Activated CD4-positive, CD25-positive, alpha-beta regulatory T cell treated with anti-CD3 and anti-CD28 coated beads, Interleukin-2, amount 50 U/mL, for 16 hours (primary cell): ENCODE measurements at places on chromosomes 13 and 19.

DNA sequence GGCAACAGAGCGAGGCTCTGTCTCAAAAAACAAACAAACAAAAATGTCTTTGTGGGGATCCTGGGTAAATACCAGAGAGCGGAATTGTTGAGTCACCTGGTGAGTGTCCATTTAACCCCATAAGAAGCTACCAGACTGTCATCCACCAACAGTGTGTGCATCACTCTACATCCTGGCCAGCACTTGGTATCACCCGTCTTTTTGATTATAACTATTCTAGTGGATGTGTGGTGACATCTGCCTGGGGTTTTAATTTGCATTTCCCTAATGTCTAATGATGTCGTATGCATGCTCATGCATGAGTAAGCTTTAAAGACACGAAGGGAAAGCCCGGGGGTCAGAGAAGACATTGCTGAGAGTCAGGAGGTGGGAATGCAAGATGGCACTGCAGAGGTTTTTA, 126.7 kb upstream of the MRI1 start:
- DNase-seq: no peak

DNA sequence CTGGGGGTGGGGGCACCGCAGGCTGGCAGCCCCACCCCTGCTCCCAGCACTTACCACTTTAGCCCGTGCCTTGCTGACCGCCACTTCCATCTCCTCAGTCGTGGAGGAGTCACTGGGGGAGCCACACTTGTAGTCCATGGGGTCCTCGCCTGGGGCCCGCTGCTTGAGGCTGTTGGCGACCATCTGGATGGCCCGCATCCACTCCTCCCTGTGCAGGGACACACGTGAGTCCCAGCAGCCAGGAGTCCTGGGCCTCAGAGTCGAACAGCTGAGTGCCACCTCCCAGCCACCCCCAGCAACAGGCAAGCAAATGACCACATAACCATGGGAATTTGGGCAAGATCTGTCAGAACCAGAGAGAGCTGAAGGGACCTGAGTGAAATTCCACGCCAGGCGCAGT, 16.0 kb upstream of the CCNP start:
- DNase-seq: no peak

GRCh38 chr13:36673838-36674326, at the start of gene SERTM1:
TSS of gene SERTM1 (plus strand) at chr13:36674020. CDS start at chr13:36695079, 21,059 bp downstream.
- no peak for DNase-seq

- DNase-seq: no peak
Measured at GRCh38 chr13:39039041-39039440, 785 bp downstream of the NHLRC3 start.

GRCh38 chr13:40179445-40180281, 486.8 kb downstream of the FOXO1 start:
- no peak for DNase-seq

- DNase-seq: no peak
Measured at GRCh38 chr13:44373601-44374347, at the start of gene SERP2. TSS of gene SERP2 (plus strand) at chr13:44373824. CDS start at chr13:44374026, 202 bp downstream.

DNA sequence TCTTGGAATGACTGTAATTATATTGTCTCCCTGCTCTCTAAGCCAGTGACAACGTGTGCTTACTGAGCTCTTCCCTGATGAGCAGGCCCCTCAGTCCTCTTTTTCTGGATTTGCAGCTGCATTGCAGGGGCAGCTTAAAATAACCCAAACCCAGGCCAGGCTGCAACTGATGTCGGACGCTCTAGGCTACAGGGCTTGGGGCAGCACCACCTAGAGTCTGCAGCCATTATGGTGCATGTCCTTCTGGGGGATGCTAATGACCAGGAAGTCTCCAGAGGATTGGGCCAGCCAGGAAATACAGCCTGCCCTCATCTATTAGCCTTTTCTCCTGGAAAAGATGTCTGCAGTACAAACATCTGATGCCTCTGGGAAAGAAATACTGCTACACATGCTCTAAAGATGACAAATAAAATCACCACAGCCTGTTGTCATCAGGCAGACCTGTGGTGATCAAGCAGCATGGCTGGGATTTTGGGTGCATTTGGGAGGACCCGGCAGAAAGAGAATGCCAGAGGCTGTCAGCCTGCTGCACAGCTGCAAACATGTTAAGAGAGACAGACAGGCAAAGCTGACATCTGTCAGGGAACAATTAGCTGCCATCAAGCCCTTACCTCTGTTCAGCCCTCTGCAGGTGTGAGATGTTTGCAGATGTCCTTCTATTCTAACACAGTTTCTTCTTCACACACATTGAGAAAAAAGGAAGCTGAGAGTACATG, 51.8 kb downstream of the CCDC70 start:
- no peak for DNase-seq

GRCh38 chr19:55354698-55355212, at the start of gene COX6B2:
TSS of gene COX6B2 (minus strand) at chr19:55354719. CDS start at chr19:55354521, 198 bp downstream.
- no peak for DNase-seq

DNA sequence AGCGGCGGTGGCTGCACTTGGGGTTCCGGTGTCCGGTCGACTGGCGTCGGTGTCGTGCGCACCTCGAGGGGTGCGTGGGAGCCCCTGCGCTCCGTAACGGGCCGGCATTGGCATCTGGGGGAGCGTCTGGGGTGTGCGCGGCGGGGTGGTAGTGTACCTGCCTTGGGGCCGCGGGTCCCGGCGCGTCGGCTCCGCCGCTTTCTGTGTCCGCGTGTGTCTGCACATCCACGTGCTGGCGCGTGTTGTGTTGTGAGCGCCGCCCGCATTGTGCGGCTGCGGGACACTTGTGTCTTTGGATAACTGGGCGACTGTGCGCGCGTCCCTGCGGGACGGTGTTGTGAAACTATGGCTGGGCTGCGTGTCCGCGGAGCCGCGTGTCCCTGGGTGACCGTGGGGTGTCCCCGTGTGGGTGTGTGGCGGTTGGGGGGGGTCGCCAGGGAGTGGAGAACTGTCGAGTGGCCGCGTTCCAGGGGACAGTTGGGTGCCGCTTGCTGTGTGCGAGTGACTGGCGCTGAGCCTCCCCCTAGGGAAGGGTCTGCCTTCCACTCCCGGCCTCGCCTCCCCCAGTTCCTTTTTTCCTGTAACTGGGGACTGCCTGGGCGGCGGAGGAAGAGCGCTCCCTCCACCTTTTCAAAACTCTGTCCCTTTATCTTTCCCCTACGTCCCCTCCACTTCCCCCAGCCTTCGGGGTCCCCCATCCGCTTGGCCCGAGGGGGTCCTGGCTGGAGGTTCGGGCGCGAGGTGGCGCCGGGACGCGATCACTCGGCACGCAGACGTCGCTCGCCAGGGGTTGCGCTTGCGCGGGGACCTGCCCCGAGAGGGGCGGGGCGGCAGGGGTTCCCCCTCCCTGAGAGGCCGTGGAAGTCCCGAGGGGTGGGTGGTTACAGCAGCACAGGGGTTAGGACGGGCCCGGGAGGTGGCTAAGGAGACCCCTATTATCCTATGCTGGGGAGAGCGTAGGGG, 5.7 kb upstream of the NFIC start:
- DNase-seq: peak; percentile 48

DNA sequence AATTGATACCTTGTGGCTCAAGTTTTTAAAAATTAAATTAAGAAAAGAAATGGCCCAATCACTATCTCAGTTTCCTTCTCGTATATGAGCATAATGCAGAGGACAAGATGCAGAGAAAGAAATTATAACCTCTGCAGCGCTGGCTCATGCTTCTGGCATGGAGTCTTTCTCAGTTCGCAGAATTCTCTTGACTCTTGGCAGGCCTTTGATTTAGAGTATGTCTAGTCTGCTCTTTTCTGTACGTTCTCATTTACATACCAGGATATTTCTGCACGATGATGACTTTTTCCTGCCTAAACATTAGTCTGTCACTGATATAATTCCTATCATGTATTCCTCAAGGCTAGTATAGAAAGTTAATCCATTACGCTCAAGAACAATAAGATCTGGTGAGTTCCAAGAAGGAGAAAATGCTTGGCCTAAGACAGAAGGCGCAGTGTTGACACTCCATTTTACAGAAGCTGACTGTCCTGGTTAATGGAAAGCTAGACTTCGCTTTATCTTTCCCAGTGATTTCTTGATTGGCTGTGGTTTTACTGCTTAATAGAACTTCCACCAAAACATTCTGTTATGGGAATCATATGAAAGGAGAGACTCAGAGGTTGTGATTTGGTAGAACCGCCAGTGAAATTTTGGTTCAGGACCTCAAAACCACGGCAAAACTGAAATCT, 1.7 kb upstream of the SMAD9 start:
- DNase-seq: no peak

DNA sequence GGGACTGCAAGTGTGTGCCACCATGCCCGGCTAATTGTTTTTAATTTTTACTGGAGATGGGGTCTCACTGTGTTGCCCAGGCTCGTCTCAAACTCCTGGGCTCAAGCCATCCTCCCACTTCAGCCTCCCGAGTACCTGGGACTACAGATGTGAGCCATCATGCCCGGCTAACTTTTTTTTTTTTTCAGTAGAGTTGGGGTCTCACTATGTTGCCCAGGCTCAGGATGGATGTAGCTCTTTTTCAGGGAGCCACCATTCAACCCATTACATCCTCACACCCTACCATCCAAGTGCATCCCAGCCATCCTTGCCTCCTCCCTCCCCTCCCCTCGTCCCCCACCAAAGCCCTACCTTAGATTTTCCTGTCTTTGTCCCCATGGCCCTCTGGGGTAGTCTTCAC, 14.9 kb downstream of the CELF5 start:
- no peak for DNase-seq

- no peak for DNase-seq
Measured at GRCh38 chr19:7562646-7563393, 27.3 kb downstream of the PNPLA6 start.

DNA sequence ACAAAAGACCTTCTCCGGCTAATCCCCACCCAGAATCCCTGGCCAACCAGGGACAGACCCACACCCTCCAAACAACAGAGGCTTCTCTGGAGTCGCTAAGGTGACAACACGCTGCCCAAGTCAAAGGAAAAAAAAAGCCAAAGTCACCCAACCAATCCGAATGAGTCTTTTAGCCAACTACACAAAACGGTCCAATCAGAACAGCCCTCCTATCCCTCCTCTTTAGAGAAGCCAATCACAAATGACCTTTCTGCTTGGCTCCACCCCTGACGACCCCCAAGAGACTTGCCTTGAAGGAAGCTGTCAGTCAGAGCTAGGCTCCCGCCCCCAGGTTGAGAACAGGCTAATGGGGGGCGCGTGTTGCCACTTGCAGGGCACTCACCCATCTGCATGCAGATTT, 6.6 kb upstream of the FBXW9 start:
- no peak for DNase-seq

GRCh38 chr13:24864579-24864978, 100.6 kb downstream of the RNF17 start:
- DNase-seq: no peak

DNA sequence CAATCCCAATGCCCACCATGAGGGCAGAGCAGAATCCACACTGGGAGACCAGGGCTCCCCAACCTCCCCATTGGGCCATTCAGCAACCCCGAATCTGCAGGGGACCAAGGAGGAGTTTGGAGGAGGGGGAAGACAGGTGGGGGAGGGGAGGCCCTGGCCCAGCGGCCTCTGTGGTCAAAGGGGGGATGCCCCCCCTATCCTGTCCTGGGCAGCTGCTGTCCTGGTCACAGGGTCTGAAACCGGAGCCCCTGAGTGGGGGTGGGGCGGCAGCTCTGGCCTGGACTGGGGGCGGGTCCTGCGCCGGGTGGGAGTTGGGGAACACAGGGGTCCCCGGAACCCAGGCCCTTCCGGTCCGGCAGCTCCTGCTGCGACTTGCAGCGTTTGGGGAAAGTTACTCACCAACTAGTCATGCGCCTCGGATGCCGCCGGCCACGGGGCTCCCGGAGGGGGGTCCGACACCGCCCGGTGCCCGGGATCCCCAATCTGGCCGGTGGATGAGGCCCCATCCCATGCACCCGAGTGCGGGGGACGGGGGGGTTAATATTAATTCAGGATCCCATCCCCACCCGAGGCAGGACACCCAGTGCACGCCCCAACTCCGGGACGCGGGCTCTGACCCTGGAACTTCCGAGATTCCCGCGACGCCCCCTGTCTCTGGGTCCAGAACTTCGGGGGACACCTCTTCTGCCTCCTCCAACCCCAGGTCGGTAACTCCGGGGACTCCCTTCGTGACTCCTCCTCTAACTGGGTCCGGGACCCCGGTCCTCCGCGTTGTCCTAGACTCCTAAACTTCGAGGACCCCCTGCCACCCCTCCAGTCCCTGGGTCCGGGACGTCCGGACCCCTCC, 872 bp downstream of the HOMER3 start:
- DNase-seq: no peak

DNA sequence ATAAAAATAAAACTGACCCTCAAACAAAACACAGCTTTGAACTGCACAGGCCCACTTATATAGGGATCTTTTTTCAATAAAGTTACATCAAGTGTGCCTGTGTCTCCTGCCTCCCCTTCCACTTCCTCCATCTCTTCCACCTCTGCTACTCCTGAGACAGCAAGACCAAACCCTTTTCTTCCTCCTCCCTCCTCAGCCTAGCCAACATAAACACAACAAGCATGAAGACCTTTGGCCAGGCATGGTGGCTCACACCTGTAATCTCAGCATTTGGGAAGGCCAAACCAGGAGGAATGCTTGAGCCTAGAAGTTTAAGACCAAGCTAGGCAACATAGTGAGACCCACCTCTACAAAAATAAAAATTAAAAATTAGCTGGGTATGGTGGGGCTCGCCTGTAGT, 72.6 kb downstream of the ELF1 start:
- no peak for DNase-seq

- DNase-seq: peak; percentile 34
Measured at GRCh38 chr13:24512197-24512907, at the start of gene PARP4. TSS of gene PARP4 (minus strand) at chr13:24512778. CDS start at chr13:24503776, 9,002 bp downstream.

GRCh38 chr19:5153601-5154128, 184.8 kb downstream of the KDM4B start:
- DNase-seq: no peak

DNA sequence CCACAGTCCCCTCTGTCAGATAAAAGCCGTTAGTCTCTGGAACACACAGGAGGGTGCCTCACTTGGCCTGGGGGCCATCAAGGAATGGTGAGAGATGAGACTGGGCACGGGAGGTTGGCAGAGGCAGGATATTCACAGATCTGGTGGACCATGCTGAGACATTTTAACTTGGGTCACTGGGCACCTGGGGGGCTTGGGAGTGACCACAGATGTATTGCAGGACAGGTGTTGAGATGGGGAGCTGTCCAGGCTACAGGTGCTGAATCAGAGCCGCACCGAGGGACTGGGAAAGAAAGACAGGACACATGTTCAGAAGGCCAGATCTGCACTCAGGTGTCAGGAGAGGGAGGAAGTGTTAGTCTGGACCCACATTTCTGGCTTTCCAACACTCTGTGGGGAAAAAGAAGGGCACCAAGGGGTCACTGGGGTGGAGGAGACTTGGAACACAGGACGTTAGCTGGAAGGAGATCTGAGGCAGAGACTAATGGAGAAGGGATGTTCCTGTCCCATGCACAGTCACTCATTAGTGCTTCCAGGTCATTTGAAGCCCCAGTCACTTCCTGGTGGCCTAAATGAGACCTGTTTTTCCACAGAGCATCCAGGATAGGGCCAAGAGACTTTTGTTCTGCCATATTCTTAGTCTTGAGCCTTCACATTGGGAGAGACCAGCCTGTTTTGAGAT, 56.1 kb downstream of the CHST8 start:
- no peak for DNase-seq
